ENCODE measurements at places on chromosomes 3 and 15.

- no peak overlapping the region for H3K4me3 ChIP-seq
- H3K27me3 ChIP-seq = no peaks in the 10 kb centered on the region
- no peaks in the 10 kb centered on the region for H3K4me1 ChIP-seq
These were observed 308.9 kb downstream of the CTNNB1 start for GRCh38 chr3:41508063-41508696.

DNA sequence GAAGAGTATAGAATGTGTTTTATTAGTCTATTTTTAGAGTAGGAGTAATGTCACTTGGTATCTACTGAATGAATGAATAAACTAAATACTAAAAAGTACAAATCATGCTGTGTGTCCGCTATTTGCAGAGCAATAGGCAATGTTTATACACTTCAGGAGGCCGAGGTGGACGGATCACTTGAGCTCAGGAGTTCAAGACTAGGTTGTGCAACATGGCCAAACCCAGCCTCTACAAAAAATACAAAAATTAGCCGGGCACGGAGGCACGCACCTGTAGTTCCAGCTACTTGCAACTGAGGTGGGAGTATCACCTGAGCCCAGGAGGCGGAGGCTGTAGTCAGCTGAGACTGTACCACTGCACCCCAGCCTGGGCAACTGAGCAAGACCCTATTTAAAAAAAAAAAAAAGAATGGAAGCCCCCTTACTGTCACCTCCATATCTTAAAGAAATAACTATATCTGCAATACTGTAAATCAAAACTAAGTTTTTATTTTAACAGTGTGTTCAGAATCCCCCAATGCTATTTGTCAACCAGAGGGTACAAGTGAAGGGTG lies 98.4 kb downstream of the DHX30 start:
- H3K27me3 ChIP-seq = no peaks in the 10 kb centered on the region
- H3K27ac ChIP-seq = no peak overlapping the region
- H3K4me1 ChIP-seq = no peaks in the 10 kb centered on the region
- DNase-seq = no peak
- H3K4me3 ChIP-seq = no peak overlapping the region
- H3K36me3 ChIP-seq = peaks cover 48% of the 10 kb centered on the region

- peaks cover 47% of the 10 kb centered on the region for H3K36me3 ChIP-seq
- H3K4me1 ChIP-seq = no peaks in the 10 kb centered on the region
- H3K27ac ChIP-seq = no peak overlapping the region
- DNase-seq = no peak
- H3K4me3 ChIP-seq = no peak overlapping the region
- no peaks in the 10 kb centered on the region for H3K27me3 ChIP-seq
These were observed 12.6 kb downstream of the GHRL start for GRCh38 chr3:10280177-10280529.

DNA sequence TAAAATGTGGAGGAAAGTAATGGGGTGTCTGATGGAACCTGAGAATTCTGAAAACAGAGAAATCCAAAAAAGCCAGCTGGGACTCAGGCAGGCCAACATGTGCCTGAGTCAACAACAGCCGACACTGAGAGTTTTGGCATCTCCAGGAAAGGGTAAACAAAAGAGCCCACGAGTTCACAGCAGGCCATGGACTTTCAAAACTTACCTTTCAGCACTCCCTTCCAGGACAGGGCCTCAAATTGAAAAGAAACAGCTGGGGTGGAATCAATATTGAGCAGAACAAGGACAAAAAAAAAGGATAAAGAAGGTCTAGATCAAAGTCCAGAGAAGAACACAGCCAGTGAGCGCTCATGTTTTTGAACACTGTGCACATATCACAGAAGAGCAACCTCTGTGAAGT lies 735.4 kb upstream of the GRM7 start:
- H3K4me3 ChIP-seq = no peak overlapping the region
- H3K4me1 ChIP-seq = no peaks in the 10 kb centered on the region
- H3K27ac ChIP-seq = no peak overlapping the region
- no peaks in the 10 kb centered on the region for H3K36me3 ChIP-seq
- DNase-seq = no peak
- no peaks in the 10 kb centered on the region for H3K27me3 ChIP-seq

GRCh38 chr3:147619921-147620560 lies 210.9 kb downstream of the ZIC1 start:
- H3K4me1 ChIP-seq = no peaks in the 10 kb centered on the region
- DNase-seq = no peak
- H3K4me3 ChIP-seq = no peak overlapping the region
- H3K36me3 ChIP-seq = no peaks in the 10 kb centered on the region
- no peak overlapping the region for H3K27ac ChIP-seq

- H3K27ac ChIP-seq = peak overlapping the region; percentile 57
- no peak for DNase-seq
- no peak overlapping the region for H3K4me3 ChIP-seq
- peaks cover 32% of the 10 kb centered on the region for H3K4me1 ChIP-seq
- no peaks in the 10 kb centered on the region for H3K36me3 ChIP-seq
These were observed 423.0 kb upstream of the TPM1 start for GRCh38 chr15:62619526-62619925.

Data from SJSA1 (cell line).